Hindlimb muscle (tissue), 1 donor: ENCODE measurements at places on chromosomes 3 and 15.
A peak's percentile ranks its signal among the peaks of the same experiment; 100 is the strongest.

DNA sequence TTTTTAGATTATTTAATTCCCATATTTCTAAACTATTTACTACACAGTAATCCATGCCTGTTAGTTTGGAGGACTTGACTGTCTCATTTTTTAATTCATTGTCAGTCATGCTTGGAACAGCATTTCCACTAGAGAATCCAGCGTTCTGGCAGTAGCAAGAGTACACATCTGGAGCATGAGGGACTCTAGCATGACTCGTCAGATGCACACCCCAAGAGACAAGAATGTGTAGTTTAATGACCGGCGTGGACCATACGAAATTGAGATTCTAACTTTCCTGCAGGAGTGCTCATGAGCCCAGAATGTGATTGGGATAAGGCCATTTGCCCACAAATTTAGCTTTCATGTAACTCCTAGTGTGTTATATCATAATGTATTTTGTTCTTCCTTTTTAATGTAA is 48.9 kb downstream of the ASB7 start:
- DNase-seq, result peak; percentile 33

- DNase-seq, result no peak
Measured at GRCh38 chr3:20772869-20773268, 586.9 kb upstream of the SGO1 start.

- no peak for DNase-seq
Measured at GRCh38 chr3:111744611-111745010, 114.5 kb upstream of the PHLDB2 start.

DNA sequence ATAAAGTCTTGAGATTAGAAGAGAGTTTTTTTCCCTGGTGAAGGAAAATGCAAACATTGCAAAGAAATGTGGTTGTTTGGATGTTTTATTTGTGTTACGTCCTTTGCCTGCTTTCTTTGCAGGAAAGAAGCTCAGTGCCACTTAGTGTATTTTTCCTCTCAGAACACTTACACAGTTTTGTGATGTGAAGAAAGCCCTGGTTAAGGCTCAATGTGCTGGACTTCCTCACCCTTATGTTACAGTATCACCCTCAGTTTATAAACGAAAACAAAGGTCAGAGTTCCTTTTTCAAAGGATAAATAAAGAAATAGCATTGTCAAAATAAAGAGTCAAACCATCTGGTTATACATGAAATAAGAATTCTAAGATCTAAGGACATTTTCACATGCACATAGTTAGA is 45.9 kb downstream of the RNF13 start:
- no peak for DNase-seq

DNA sequence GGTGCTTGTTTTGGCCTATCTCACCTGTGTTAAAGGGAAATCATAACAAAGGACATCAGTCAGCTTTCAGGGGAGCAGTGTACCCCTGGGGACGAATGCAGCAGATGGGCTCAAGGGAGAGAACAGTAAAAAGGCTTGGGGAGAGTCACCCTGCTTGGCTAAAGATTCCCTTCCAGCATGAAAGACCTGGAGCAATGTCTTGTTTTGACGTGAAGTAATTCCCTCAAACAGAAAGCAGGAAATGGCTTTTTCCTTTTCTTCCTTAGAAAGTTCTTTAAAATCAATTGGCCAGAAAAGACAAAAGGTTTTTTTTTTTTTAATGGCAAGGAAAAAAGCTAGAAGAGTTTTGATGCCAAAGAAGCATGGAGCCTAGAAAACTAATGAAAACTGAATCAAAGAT is 56.5 kb upstream of the PARL start:
- no peak for DNase-seq

- no peak for DNase-seq
Measured at GRCh38 chr15:40768521-40769273, 1.1 kb upstream of the C15orf62 start.

DNA sequence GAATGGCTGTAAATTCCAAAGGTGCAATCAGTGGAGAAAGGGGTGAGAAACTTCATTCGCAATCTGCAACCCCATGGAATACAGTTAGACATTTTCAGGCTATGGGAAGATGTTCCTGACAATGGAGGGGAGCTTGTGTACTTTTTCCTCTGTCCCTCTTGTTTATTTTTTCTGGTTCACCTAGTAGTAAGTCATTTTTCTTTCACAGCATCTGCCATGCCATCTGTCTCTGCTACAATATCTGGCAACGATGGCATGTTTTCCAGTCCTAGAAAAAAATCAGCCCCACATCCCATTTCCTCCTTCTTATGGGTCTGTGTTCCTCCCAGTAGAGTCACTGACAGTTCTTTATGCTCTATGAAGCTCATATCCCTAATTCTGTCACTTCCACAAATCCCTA is 76.0 kb downstream of the SSR3 start:
- DNase-seq, result no peak

GRCh38 chr3:12499474-12499873 is 15.2 kb downstream of the TSEN2 start:
- no peak for DNase-seq

DNA sequence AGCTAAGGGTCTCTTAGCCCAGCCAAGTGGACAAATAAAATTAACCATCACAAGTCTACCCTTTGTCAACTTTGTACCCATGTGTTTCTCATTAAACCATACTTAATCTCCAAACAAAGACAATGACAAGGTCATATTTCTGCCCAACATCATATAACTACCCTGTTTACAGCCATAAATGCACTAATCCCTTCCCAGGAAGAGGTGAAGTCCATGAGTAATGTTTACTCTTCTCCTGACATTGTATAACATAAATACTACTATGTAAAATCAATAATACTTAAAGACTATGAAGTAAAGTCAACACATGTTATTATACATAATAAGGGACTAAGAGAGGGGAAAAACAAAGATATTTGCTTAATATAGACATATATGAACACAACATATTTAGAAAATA is 38.5 kb upstream of the FAN1 start:
- DNase-seq, result no peak

- no peak for DNase-seq
Measured at GRCh38 chr3:41118461-41119390, 80.6 kb upstream of the CTNNB1 start.

DNA sequence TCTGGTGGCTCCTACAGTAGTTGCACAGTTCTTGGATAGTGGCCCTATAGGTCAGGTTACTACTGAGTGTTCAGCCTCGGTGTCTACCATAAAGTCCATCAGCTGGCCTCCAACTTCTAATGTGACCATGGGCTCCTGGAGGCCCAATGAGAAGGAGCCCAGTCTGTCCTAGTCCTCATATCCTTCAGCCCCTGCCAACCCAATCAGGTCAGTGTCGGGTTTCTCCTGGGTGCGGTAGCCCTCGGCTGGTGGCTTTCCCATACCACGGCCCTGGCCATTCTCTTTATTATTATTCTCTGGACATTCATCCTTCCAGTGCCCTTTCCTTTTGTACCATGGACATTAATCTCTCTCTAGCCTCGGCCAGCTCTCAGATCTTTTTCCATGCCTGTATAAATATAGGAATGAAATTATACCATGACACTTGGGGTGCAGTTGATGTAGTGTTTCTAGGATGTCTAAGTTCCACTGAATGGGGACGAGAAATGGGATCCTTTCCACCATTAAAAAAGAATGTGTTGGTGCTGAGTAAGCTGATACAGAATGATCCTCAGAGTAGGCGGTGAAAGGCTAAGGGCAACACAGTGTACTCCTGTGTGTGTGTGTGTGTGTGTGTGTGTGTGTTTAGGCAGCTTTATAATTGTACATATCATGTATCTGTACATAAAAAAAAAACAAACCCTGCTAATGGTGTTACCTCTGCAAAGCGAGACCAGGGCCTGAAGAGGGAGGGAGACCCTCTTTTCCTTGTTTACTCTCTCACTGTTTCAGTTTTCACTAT is 19.3 kb upstream of the NOX5 start:
- no peak for DNase-seq

GRCh38 chr3:196624067-196624790 is 15.3 kb upstream of the NRROS start:
- DNase-seq, result no peak

GRCh38 chr3:144763878-144764454 is 792.3 kb downstream of the DIPK2A start:
- no peak for DNase-seq

- no peak for DNase-seq
Measured at GRCh38 chr15:35929740-35930444, 383.9 kb upstream of the DPH6 start.

- DNase-seq, result no peak
Measured at GRCh38 chr3:64977308-64978100, 289.7 kb upstream of the ADAMTS9 start.

DNA sequence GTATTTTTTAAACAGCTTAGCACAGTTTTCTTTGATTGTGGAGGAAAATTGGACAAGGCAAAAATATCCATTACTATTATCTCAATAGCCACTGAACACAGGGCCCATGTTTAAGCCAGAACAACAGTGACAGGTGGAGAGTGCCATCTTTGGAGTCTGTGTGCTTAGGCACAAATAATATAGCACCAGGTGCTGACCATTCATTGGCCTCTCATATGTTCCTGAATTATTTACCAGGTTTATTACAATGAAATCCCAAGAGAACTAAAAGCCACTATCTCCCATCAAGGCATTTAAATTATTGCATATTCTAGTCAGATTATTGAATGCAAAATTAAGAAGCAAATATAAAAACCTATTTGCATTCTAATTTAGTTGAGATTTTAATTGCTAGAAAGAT is 39.6 kb downstream of the GPR156 start:
- DNase-seq, result no peak

GRCh38 chr3:120765830-120766493 is 23.4 kb downstream of the GTF2E1 start:
- no peak for DNase-seq

- DNase-seq, result no peak
Measured at GRCh38 chr15:66959875-66960274, 105.5 kb upstream of the SMAD3 start.

DNA sequence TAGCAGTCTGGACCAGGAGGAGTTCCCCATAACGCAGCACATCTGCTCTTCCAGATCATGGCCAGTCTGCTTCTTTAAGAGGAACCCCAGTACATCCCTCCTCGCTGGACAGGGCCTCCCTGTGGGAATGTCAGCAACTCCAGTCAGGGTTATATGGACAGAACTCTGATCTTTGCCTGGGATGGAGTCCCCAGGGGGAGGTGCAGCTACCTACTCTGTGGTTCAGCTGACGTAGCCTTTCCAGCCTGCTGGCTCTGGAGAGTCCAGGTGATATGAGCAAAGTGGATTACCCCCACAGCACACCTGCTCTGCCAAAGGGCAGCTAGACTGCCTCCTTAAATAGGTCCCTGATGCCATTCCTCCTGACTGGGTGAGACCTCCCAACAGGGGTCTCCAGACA is 417.1 kb upstream of the EPHA3 start:
- DNase-seq, result no peak

- no peak for DNase-seq
Measured at GRCh38 chr3:188446766-188447165, 292.8 kb downstream of the LPP start.

DNA sequence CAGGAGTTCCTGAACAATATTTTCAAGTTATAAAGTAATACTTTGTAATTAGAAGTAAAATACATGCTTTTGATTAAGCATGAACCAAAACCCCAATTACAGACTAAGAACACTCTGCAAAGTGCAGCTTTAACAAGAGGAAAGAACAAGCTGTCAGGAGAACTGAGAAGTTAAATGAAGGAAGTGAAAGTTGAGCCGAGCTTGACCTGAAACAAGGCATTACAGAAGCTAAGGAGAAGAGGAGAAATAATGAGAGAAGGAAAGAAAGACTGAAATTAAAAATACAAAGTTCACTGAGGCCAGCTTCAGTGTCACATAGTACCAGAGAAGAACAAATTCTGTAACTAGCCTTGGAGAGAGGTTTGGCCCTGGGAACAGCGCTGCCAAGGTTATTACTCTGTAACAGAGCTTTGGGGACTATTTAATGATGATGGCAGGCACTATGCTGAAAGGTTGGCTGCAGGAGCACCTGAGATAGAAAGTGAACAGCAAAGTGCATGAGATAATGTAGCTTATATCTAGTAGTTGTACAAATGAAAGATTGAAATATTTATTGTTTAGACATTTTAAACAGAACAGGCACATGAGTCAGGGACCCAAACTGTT is 241.9 kb upstream of the PEX5L start:
- no peak for DNase-seq

DNA sequence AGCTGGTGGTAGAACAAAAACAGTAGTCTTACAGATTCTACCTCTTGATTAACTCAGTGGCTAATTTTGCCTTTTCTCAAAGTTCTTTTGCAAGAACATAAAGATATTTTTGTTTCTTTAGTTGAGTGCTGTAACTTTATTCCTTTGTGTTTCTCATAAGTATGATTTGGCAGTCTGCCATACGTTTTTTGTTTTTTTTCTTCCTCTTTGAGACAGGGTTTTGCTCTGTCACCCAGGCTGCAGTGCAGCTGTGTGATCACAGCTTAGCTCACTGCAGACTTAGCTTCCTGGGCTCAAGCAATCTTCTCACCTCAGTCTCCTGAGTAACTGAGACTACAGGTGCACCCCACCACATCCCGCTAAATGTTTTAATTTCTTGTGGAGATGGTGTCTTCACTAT is 22.4 kb downstream of the B3GNT5 start:
- peak; percentile 58 for DNase-seq

DNA sequence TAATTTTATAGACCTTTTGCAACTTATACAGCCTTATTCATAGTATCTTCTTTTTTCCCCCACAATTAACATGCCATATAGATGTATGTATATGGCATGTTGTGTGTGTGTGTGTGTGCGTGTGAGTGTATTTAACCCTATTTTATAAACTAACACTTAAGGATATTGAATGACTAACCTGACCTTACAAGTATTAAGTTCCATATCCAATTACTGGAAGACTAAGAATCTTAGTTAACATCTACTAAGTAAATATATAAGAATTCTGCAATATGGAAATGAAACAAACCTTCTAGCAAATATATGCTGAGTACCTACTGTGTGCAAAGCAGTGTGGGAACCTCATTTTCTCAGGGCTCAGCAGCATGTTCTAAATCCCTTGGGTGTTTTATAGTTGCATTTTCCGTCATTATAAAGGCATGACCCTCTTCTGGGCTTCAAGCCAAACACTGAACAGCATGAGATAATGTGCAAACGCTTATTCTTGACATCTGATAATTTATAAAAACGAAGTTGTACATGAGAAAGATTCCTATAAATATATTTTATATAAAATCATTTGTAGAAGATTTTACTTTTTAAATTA is 105.5 kb downstream of the NLGN1 start:
- DNase-seq, result peak; percentile 59

DNA sequence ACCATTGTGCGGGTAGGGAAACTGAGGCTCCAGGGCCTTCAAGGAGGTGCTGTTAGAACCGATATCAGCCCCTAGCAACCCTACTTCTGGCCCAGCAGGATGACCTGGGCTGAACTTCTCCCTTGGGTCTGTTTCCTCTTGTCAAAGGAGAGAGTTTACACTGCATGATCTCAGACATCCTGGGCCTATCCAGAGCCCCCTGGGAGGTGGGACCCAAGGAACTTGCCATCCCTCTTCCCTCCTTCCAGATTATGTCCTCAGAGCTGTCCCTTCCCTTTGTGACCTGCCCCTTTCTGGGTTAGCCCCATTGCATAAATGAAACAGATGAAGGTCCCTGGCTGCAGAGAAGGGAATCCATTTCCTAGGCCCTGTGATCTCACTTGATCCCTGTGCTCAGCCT is 12.3 kb upstream of the DNAH1 start:
- no peak for DNase-seq

GRCh38 chr3:130528120-130528519 is 11.1 kb downstream of the COL6A6 start:
- DNase-seq, result no peak

- peak; percentile 24 for DNase-seq
Measured at GRCh38 chr3:193905541-193906396, 230.2 kb upstream of the HES1 start.

- no peak for DNase-seq
Measured at GRCh38 chr3:106214641-106215040, 345.8 kb upstream of the CBLB start.
